ENCODE measurements at places on chromosomes 2 and 18. TPM values are rescaled to one million over a fixed set of nuclear protein-coding genes. Genes with fewer than 3 reads are reported as not detected.

DNA sequence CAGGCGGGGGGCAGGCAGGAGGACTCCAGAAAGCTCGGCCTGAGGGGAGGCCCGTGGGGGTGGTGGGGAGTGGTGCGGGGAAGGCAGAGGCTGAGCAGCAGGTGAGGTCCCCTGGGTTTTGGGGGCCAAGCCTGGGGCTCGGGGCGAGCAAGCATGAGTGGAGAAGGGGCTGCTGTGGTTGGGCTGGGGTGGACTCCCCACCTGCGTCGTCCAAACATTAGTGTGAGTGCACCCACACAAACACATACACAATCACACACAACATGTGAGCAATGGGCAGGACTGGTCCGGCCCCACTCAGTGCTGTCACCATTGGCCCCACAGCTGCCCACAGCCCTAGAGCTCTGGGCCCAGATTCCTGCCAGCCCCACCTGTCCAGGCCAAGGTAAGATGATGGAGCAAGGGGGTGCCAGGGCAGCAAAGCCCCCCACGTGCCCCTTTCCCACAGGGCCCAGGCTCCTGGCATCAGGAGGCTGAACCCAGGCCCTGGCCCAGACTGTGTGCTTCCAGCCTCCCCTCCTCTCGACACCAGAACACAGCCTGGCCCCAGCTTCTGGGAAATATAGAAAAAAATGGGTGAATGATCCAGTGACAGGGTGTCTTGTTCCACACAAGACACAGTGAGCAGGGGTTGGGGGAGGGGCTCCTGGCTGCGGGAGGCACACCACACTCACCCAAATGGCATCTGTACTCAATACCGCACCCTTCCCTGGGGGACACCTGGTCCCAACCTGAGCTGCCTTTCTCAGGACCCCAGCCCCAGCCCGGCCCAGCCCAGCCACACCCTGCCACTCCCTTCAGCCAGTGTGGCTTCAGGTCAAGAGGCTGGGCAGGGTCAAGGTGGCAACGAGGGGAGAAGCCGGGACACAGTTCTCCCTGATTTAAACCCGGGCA lies 463 bp upstream of the ALPP start:
- peak; percentile 75 for DNase-seq

The CCDC68 gene
- not detected for total RNA-seq

DNA sequence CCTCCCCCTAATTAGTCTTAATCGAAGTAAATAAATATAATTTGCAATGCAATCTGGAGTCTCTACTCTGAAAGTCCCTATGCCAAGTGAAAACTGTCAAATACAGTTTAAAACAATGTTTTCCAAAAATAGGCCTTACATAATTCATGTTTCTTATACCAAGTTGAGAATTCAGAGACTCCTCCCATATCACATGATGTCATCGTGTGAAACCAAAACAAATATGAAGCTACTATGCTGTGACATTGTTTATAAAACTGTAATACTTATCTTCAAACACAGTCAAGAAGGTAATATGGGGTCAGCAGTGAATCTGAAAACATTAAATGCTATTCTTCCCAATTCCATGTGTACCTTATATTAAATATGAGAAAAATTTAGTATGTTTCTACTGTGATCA lies 940.2 kb upstream of the FANCL start:
- no peak for DNase-seq

DNA sequence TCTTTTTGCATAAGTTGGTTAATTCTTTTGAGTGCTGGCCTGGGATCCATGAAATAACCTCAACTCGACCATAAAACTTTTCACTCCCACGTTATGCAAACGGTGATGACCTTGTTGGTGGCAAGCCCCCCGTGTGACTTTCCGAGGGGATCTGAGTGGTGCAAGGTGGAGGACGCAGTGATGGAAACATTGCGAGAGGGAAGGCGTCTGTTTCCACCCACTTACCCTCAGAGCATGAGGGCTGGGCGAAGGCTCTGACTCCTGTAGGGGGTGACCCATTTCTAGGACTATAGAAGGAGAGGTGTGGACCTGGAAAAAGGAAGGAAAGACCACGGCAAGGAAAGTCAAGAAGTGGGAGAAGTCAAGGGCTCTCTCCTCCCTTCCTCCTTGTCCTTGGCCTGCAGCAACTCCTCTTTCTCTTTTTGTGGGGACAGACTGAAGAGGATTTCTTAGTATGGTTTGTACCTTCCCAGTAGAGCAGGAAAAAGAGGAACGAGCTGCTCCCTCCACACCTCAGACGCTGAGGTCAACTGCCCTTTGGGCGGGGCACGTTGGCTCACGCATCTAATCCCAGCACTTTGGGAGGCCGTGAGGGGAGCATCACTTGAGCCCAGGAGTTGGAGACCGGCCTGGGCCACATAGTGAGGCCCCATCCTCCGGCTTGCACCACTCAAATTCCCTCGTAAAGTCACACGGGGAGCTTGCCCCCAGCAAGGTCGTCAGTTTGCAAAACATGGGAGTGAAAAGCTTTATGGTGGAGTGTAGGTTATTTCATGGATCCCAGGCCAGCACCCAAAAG lies 15.5 kb upstream of the CD8A start:
- no peak for DNase-seq

GRCh38 chr18:57051657-57052044 lies 95.2 kb upstream of the BOD1L2 start:
- DNase-seq = no peak

The ADCY3 gene
- total RNA-seq = 69.3 TPM

The MROH2A gene
- total RNA-seq = not detected
